Aorta (tissue), 5 donors: ENCODE measurements at places on chromosomes 1 and 21. TPM values are rescaled to one million over a fixed set of nuclear protein-coding genes. Genes with fewer than 3 reads are reported as not detected.

GRCh38 chr1:204255225-204255624, 41.4 kb upstream of the GOLT1A start:
- DNase-seq = peak; percentile 7

DNA sequence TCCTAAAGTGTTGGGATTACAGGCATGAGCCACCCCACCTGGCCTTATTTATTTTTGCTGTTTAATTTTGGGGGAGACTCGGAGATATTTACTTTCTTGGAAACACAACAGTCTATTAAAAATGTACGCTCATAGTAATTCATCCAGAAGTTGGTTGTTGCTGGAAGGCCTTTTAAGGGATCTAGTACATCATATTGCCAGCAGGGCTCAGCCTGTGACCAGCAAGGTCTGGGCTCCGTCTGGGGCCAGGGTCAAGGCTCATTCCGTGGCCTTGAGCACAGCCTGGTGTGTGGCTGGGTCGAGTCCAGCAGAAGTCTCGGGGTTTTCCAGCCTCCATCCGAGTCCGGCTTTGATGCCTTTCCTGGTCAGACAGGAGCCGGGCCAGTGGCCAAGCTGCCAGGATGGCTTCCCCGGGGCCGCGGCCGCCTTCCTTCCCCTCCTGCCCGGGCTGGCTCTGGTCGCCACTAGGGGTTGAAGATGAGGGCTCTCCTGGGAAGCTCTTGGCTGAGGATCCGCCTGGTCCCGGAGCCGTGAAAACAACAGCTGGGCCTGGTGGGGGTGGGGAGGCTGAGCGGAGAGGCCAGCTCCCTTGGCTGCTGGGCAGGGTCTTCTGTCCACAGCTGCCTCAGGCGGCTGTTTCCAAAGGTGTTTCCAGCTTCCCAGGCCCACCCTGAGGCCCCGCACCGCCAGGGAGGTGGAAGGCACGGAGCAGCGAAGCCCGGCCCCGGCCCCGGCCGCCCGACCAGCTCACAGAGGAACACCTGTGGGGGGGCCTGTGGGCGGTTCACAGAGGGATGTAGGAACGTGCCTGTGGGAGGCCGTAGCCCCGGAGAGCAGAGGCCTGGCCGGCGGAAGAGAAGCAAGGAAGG, 5.1 kb upstream of the VWA1 start:
- peak; percentile 89 for DNase-seq

DNA sequence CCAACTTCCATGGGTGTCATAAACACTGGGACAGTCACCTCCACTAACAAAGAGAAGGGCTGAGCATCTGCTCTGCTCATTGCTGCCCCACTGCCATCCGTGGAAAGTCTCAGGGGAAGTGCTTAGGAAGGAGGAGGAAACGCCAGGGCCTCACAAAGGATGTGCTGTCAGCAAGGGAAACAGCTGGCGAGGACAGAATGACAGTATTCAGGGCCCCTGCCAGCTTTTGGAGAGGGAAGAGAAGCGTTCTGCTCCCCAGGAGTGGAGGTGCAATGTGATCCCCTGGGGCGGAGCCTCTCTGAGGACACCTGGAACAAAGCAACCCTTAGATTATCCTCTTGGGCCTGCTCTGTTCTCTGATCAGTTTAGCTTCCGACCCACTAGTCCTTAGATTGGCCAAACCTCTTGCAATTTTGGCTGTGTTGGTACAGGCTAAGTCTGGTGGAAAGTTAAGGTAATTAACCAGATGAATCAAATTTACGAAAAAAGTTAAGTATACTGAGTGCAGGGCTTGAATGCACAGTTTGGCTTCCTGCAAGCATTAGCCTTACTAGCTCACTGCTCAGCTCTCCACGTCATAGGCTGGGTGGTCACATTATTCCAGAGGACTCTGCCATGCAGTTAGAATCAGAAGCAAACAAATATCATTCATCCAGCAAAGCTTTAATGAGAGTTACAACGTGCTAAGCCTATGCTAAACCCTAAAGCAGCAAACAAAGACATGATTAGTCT, 170.2 kb upstream of the NFIA start:
- DNase-seq = no peak

DNA sequence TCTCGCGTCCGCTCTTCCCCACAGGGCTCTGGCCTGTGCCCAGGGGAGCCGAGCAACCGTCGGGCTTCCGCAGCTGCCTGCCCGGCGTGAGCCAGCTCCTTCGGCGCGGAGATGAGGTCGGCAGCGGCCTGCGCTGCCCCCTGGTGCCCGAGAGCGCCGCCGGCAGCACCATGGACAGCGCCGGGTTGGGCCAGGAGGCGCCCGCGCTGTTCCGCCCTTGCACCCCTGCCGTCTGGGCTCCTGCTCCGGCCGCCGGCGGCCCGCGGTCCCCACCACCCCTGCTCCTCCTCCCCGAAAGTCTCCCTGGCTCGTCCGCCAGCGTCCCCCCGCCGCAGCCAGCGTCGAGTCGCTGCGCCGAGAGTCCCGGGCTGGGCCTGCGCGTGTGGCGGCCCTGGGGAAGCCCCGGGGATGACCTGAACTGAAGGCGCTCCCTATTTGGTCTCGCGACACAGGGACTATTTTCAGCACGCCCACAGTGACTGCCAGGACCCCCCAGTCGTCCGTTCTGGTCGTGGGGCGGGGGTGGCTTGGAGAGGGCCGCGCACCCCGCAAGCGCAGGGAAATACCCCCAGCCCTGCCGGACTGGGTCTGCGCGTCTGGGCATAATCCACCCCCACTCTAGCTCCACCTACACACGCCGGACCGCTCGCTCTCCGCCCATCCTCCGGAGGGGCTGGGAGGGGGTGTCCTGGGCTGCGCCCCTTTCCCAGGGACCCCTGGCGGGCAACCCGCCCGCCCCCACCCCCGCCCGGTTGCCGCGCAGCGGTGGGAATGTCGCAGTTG, 1.3 kb downstream of the HES3 start:
- peak; percentile 85 for DNase-seq

DNA sequence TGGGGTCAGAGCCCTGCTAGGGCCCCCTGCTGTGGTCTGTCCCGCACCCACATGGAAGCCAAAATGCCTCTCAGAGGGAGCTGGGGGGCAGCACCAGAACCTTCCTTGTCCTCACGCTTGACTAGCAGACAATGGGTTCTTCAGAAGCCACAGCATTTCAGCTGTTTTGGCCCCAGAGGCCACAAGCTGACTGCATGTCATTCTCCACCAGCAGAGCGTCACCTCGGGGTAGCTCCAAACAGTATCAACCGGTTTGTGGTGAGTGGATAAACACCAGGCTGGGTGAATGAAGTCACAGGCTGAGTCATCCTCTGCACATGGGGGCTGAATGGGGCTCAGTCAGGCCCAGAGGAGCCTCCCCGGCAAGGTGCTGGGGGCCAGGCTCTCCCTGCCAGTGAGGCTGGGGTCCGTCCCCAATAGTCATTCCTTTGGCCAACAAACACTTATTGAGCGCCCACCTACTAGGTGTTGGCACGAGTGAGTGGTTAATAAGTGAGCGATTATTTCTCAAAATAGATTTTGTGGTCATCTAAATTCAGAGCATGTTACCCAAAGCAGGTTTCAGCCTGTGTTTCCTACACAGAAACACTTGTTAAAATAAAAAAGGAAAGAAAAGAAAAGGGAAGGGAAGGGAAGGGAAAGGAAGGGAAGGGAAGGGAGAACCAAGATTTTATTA, 9.1 kb downstream of the OLIG1 start:
- DNase-seq = no peak

GRCh38 chr1:10915594-10915993, 96.9 kb upstream of the TARDBP start:
- no peak for DNase-seq

DNA sequence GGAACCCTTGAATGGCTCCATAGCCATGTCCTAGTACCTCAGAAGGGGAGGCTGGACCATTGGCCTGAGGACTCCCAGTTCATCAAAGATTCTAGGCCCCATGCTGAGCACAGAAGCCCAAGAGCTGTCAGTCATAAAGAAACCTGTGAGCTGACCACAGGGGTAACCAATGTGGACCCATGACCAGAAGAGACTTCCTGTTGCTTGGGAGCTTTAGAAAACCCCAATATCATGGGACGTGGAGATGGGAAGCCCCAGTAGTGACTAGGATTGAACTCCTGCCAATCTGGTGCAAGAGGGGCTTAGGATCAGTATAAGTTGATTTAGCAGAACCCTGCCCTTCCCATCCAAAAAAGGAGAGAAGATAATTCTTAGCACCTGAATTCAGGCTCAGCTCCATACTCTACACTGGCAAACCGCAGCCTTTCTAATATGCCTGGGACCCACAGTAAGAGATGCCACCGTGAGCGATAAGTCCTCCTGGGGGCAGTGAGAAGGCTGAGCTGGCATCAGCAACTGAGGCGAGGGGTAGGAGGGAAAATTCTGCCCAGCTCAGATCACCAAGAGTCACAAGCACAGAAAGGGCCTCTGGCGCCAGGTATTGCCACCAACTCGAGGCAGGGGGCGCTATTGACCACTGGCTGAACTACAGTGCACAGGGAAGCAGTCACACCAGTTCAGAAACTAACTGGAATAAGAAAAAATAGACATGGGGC, 108.9 kb downstream of the CAPN8 start:
- peak; percentile 59 for DNase-seq

- no peak for DNase-seq
Observed at GRCh38 chr1:52364235-52364839, 1.7 kb downstream of the CC2D1B start.

GRCh38 chr1:62726011-62726442, 37.8 kb upstream of the DOCK7 start:
- DNase-seq = no peak

DNA sequence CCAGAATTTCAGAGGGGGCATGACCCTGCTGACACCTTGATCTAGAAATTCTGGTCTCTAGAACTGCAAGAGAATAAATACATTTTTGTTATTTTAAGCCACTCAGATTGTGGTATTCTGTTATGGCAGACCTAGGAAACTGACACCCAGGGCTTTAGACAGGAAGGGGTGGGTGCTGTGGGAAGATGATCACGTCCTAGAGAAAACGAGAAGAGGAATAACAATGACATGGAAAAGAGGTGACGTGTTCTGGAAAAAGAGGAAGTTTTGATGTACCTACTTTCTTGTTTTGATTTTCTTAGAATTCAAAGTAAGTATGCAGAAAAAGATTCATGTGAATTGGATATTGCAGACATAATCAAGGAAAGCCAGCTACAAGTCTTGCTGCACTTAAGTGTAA, 232.9 kb upstream of the RUNX1 start:
- DNase-seq = no peak

DNA sequence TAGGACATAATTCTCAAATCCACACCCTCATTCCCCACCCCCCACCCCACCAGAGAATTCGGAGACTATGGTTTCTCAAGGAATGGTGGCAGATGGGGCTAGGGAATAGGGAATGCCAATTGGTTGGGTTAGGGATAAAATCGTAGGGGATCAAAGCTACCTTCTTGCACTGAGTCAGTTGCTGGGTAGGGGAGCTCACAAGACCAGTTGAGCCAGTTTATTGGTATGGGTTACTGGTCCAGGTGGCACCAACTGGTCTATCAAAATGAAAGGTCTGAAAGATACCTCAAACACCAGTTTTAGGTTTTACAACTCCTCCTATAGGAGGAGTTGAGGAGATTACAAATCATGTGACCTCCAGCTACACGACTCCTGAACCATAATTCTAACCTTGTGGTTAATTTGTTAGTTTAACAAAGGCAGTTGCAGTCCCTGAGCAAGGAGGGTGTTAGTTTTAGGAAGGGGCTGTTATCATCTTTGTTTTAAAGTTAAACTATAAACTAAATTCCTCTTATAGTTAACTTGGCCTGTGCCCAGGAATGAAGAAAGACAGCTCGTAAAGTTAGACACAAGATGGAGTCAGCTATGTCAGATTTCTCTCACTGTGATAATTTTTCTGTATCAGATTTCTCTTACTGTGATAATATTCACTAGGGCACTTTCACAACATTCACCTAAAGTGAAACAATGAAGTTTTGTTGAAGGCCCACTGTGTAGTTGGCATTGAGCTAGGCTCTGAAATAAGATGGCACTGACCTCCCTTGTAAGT, 2.5 kb downstream of the SHISAL2A start:
- no peak for DNase-seq

- peak; percentile 68 for DNase-seq
Observed at GRCh38 chr1:228842094-228842775, 107.0 kb downstream of the RHOU start.

The LINGO4 gene
- not detected for total RNA-seq

The NFASC gene
- total RNA-seq = 92.7 TPM

The C1QTNF12 gene
- total RNA-seq = 3.9 TPM

The PRKAA2 gene
- 8.6 TPM for total RNA-seq

The PLPPR5 gene
- total RNA-seq = not detected

The LYPD8 gene
- not detected for total RNA-seq

The FOXE3 gene
- not detected for total RNA-seq

The APOBEC4 gene
- not detected for total RNA-seq
